Type B pancreatic cell (in vitro differentiated cells): ENCODE measurements at places on chromosomes 7 and 10.

- H3K27ac ChIP-seq, result no peak overlapping the region
- H3K27me3 ChIP-seq, result peaks cover 13% of the 10 kb centered on the region
- no peak overlapping the region for H3K4me3 ChIP-seq
- H3K36me3 ChIP-seq, result no peaks in the 10 kb centered on the region
- no peak for DNase-seq
Observed at GRCh38 chr10:92712016-92712889, 22.5 kb downstream of the HHEX start.

GRCh38 chr7:150972023-150972468 lies 6.1 kb downstream of the KCNH2 start:
- no peak overlapping the region for H3K27ac ChIP-seq
- peaks cover 49% of the 10 kb centered on the region for H3K27me3 ChIP-seq
- no peak for DNase-seq
- peaks cover 46% of the 10 kb centered on the region for H3K4me1 ChIP-seq

DNA sequence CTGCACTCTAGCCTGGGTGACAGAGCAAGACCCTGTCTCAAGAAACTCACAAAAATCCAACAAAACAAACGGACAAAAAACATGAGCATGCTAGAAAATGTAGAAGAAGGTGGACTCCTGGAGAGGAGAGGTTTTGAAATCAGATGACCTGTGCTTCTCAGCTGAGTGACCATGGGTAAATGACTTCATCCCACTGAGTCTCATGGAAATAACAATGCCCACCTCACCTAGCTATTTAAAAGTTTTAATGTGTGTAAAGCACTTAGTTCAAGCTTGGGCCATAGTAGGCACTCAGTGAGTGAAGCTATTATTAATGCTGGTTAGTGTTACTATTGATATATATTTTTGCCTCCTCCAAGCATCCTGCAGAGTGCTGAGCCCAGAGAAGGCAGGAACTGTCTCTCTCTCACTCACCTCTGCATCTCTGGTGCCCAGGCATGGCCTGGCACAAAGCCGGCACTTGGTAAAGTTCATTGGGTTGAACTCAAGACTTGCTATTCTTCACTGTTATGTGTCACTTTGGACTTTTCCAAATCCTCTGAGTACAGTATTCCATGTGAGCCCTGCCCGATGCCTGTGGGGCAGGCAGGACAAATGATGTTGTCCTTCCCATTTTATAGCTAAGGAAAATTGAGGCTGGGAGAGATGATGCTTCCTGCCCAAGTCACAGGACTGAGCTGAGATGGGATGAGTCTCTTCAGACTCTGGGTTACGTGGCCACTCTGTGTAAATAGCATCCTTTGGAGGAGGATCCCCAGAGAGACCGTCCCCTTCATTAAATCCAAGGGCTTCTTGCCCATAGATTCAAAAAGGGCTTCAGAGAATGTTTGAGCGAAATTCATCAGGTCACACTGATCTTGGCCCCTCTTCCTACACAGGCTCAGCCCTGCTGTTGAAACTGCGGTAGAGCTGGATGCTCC lies 81.4 kb upstream of the EMX2 start:
- H3K36me3 ChIP-seq, result no peaks in the 10 kb centered on the region
- no peak for DNase-seq
- H3K27ac ChIP-seq, result peak overlapping the region; percentile 67
- H3K27me3 ChIP-seq, result peaks cover 7% of the 10 kb centered on the region
- H3K4me3 ChIP-seq, result no peak overlapping the region
- peaks cover 9% of the 10 kb centered on the region for H3K4me1 ChIP-seq

DNA sequence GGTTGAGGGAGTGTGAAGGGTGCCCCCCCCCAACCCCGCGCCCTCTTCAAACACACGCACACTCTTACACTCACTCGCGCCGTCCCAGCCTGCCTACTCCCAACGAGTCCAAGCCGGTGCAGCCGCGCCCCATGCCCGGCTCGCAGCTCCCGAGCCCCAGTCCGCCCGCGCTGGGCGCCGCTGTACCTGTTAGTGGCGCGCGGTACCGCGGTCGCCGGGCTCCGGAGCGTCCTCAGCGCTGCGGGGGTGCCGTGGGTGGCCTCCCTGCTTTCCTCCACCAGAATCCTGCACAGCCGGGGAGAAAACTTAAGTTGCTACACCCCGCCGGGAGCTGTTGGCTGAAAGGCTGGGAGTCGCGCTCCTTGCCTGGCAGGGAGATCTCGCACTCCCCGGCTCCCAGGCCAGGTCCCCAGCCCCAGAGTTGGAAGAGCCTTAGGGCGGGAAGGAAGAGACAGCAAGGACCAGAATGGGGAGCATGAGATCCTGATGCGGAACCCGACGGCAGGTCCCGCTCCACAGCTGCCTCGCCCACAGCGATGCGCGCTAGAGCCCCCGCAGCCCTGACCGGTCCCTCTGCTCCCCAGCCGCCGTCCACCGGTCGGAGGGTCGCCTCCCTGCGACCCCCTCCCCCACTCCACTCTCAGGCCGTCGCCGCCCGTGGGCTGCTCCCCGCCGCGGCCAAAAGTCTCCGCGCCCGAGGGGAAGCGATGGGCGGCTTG lies 863 bp downstream of the ST8SIA6 start:
- H3K27ac ChIP-seq, result no peak overlapping the region
- peak overlapping the region; percentile 83 for H3K4me3 ChIP-seq
- H3K27me3 ChIP-seq, result peaks cover 73% of the 10 kb centered on the region
- DNase-seq, result peak; percentile 75
- H3K36me3 ChIP-seq, result peaks cover 9% of the 10 kb centered on the region
- H3K4me1 ChIP-seq, result peaks cover 4% of the 10 kb centered on the region

DNA sequence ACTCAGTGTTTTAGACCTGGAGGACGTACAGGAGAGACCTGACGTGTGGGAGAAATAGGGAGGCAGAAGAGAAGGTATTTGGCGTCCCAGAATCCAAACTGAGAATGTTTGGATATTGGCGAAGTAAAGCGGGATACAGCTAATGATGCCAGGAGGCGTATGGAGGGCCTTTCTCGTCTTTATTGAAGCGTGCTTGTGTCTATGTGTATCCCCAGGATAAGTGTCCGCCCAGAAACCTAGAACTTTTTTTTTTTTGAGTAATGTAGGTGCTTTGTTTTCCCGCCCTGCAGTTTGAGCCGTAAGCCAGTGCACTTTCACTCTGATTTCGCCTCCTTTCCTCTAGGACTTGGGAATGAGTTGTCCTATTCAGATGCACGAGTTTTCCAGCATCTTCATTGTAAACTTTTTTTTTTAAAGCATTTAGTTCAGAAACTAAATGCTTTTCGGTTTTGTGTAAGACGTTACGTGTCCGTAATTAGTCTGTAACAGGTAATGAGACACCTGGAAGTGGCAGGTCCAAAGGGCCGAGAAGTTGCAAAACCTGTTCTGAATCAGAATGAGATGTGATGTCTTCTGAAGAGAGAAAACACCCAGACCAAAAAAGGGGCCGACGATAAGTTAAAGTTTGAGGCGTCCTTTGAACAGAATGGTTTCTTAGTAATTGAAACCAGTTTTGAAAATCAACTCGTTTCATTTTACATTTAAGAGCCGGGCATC lies 746 bp downstream of the ARL5B start:
- peak overlapping the region; percentile 100 for H3K27ac ChIP-seq
- H3K4me3 ChIP-seq, result peak overlapping the region; percentile 99
- H3K4me1 ChIP-seq, result peaks cover 20% of the 10 kb centered on the region
- H3K36me3 ChIP-seq, result peaks cover 19% of the 10 kb centered on the region
- no peaks in the 10 kb centered on the region for H3K27me3 ChIP-seq

GRCh38 chr10:76251841-76252671 lies 820.6 kb downstream of the LRMDA start:
- peaks cover 21% of the 10 kb centered on the region for H3K27me3 ChIP-seq
- no peak for DNase-seq
- H3K4me1 ChIP-seq, result peaks cover 7% of the 10 kb centered on the region
- H3K36me3 ChIP-seq, result no peaks in the 10 kb centered on the region
- H3K27ac ChIP-seq, result no peak overlapping the region

DNA sequence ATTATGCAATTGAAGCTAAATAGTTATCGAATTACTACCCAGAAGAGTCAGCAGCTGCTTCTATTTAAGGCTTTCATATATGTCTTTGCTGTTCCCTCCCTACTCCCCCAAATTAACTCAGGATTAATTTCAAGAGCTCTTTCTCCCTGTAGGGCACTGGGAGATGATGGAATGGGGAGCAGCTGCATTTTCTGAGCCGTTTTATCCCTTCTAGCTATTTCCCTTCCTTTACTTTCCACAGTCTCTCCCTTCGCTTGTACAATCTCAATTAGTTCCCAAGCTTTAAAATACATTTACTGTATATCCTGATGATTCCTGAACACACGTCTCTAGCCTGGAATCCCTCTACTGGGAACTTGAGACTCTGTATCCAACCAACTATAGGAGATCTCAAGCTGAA lies 19.8 kb upstream of the TSPAN12 start:
- no peaks in the 10 kb centered on the region for H3K36me3 ChIP-seq
- H3K4me1 ChIP-seq, result peaks cover 18% of the 10 kb centered on the region
- no peaks in the 10 kb centered on the region for H3K27me3 ChIP-seq
- DNase-seq, result no peak

DNA sequence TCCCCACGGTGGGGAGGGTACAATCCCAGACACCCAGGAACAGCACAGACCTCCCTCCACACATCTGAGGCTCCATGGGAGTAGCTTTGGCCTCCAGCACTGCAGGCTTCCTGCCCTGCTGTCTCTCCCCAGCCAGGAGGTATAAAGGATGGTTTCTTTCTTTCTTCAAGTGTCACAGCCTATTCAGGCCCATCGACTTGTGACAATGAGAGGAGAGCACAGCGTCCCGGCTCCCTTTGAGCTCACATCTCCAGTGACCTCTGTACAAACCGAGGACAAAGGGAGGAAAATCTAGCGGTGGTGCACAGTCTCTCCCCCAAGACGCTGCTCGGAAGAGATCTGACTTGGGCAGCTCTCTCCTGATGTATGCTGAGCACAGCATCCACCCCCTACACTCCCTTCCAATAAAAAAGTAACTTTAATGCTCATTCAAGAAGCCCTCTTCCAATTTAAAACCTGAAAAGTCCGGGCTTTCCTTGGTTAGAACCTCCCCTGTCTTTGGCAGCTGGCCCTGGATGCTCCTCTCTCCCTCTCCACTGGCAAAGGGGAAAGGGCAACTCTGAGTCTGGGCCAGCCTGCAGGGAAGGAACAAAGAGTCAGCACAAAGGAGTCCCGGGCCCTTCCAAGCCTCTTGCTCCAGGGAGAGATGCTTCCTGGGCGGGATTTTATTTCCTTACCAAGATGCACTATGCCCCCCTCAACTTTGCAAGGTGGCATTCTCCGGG lies 18.0 kb downstream of the CHST15 start:
- DNase-seq, result no peak
- H3K4me1 ChIP-seq, result peaks cover 37% of the 10 kb centered on the region
- H3K27ac ChIP-seq, result peak overlapping the region; percentile 21

GRCh38 chr7:26441611-26442277 lies 150.1 kb downstream of the SNX10 start:
- H3K4me1 ChIP-seq, result peaks cover 44% of the 10 kb centered on the region
- peak overlapping the region; percentile 52 for H3K27ac ChIP-seq
- DNase-seq, result no peak
- no peaks in the 10 kb centered on the region for H3K27me3 ChIP-seq
- H3K36me3 ChIP-seq, result no peaks in the 10 kb centered on the region
